ENCODE measurements at places on chromosomes 3 and 15.

DNA sequence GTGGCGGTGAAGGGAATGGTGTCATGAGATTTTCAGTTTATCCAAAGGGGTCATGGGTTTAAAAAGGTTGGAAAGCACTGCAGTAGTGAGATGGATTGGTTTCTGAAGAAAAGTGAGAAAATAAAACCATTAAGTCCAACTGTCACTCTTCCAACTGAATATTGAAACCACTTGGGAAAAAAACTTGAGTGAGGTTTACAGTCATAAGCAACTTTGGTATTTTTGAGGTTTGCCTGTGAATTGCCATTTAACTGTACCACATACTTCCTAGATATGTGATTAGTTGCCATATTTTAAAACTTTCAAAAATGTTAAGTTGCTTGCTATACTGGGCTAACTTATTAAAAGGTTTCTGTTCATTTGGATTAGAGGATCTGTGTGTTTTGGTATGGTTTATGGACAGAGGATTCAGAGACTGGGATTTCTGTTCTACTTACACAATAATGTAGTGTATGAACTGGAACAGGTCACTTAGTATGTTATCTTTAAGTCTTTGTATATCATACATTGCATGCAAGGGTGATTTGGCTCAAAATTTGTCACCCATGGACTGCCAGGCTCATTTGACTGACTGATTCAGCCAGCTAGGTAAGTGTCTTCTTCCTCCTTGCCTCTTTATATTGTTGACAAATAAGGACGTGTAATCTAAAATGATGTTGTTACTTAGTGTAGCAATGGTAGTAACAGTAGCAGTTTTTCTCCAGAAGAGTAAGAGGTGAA is 201.4 kb upstream of the EOMES start:
- DNase-seq: no peak

GRCh38 chr15:35911052-35911777 is 365.2 kb upstream of the DPH6 start:
- no peak for DNase-seq

GRCh38 chr3:31105438-31106077 is 211.1 kb upstream of the GADL1 start:
- DNase-seq: no peak

DNA sequence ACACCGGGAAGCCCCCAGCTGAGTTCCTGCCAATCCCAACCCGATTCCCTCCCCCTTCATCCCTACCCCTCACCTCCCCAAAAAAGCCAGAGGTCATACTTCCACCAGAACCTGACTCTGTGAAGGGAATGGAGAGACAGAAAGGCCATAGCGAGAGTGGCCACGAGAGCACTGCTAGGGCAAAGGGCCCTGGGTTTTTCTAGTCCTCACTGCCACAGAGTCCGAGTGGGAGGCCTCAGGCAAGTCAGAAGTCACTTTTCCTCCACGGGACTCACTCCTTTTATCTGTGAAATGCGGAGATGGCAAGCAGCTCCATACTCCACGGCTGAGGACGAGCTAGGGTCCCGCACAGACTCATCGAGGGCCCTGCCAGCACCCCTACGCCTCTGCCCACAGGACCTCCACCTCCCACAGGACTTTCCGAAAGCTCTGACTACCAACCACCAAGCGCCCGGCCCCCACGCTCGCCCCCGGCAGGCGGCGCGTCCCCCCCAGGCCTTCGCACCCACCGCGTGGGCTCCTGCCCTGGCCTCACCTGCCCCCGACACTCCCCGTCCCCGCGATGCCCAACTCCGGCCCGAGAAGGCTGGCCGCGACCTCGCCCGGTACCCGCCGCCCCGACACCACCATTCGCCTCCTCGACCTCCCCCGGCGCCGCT is 792 bp downstream of the ATP13A3 start:
- DNase-seq: peak; percentile 34

- no peak for DNase-seq
Observed at GRCh38 chr3:100988080-100988479, 5.1 kb downstream of the ABI3BP start.

- no peak for DNase-seq
Observed at GRCh38 chr3:132210476-132211346, 106.5 kb upstream of the ACP3 start.

DNA sequence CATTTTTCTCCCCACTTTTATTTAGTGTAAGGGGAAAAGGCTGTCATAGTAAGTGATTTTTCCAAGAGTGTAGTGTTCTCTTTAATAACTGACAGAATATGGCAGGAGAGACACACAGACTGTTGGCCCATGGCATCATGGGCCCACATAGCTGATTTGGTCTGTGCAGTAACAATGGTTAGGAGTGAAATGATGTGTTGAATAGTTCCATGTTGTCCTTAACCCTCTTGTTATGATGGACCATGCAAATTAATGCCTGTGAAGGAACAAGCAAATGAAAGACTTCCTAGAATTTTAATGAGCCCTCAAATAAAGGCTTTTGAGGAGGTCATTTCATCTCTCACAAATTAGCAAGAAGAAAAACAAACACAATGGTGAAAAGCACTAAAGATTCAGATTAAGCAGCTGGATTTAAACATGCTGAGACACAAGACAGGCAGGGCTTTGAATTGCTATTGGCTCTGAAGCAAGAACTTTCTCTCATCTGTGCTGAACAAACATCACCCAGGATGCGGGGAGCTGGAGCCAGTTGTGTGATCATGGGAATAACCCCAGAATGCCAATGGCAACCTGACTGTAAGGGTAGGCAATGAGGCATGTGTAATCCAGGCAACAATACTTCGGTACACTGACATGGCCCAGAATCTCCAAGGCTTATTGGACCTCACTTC is 136.7 kb upstream of the VEPH1 start:
- DNase-seq: no peak

GRCh38 chr15:94174399-94174802 is 57.0 kb upstream of the MCTP2 start:
- no peak for DNase-seq

GRCh38 chr3:105904678-105905284 is 36.0 kb upstream of the CBLB start:
- no peak for DNase-seq

GRCh38 chr15:100216182-100216581 is 125.6 kb downstream of the ADAMTS17 start:
- DNase-seq: no peak

- no peak for DNase-seq
Observed at GRCh38 chr3:9986230-9986725, 363 bp downstream of the EMC3 start.

GRCh38 chr3:55434789-55435188 is 52.3 kb downstream of the WNT5A start:
- DNase-seq: peak; percentile 3

GRCh38 chr3:185332026-185332735 is 30.8 kb upstream of the MAP3K13 start:
- DNase-seq: no peak

- DNase-seq: no peak
Observed at GRCh38 chr3:56321892-56322291, 146.4 kb downstream of the ERC2 start.

GRCh38 chr3:105843994-105844393 is 24.8 kb downstream of the CBLB start:
- no peak for DNase-seq

DNA sequence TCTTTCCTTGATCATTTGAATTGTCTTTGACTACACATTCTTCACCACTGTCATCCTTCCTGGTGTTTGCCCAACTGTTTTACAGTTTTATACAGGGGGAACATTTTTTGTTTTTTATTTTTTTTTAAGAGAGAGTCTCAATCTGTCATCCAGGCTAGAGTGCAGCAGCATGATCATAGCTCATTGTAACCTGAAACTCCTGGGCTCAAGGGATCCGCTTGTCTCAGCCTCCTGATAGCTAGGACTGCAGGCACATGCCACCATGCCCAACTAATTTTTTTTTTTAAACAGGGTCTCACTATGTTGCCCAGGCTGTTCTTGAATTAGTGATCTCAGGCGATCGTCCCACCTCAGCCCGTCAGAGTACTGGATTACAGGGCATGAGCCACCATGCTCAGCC is 222.6 kb downstream of the BBX start:
- no peak for DNase-seq

GRCh38 chr3:47849699-47850563 is 47.0 kb downstream of the DHX30 start:
- DNase-seq: no peak

DNA sequence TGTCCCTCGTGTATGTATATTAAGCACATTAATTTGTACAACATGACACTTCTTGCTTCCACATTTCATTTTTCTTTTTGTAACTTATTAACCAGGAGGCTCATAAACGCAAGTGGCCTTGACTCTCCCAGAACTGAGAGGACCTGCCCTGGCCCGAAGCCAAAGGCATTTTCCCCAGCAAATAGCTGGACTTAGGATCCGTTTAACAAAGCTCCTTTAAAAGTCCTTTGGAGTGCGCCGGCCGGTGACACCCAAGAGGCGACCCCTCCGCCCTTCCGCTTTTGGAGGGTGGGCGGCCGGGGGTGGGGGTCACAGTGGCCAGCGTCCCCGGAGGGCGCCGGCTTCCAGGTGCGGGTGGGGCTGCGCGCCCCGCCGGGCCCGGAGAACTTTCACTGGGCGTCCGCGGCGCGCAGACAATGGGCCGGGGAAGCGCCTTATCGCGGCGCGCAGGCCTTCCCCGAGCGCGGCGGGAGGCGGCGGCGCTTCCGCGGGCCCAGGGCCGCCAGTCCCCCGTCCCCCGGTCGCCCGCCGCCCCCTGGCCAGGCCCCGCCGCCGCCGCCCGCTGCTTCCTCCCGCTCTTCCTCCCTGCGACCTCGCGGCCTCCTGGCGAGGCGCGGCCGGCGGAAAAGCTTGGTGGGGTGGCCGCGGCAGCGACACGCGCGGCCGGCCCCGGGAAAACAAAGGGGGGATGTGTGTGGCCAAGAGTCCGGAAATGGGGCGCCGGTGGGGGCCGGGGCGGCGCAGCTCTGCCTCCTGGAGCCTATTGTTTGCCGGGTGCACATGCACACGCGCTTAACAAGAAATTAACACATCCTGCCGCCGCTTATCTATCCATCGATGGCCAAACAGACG is 613.4 kb downstream of the MCTP2 start:
- DNase-seq: no peak

- DNase-seq: no peak
Observed at GRCh38 chr3:43273416-43273815, 12.9 kb upstream of the SNRK start.

DNA sequence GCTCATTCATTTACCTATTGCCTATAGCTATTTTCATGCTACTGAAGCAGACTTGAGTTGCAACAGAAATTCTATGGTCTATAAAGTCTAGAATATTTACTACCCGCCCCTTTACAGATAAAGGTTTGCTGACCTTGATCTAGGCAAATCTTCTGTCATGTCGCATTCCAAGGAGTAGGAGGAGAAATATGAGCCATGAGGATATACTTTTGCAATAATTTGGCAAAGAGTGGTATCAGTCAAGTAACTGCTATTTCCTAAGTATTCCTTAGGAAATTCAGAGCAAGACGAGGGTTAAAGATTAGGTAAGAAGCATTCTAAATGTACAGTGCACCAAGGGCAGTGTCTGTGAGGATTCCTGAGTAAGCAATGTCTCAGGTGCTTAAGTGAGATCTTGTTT is 121.0 kb upstream of the NUDT16 start:
- no peak for DNase-seq

DNA sequence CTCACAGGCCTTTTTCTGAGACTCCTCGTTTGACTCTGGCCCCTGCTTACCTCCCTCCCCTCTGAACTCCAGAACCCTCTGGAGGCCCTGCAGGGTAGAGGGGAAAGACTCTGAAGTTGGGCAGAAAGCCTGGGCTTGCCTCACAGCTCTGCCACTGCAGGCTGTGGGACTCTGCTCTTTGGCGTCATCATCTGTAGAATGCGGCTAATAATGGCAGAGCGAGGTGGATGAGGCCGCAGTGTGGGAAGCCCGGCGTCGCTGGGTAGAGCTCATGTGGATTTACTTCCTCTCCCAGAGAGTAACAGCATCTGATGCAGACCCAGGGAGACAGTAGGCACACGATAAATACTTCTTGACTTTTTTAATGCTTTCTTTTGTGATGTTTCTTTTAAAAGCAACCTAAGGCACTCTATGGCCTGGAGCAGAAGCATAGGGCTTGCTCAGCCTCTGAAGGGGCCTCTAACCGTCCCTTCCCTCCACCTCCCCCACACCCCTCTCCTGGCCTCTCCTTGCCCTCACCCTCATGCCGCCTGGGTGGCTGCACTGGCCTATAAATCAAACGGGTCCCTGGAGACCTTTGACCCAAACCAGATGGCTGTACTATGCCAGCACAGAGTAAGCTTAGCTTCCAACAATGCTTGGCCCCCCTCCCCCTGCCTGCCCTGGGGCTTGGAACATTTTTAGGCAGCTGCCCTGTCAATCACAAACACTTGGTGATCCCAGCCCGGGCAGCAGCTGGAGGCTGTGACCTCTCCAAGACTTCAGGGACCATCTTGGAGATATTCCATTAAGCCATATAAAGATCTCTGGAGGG is 32.9 kb downstream of the SPSB4 start:
- DNase-seq: no peak

GRCh38 chr15:57563416-57563815 is 28.3 kb upstream of the MYZAP start:
- DNase-seq: no peak

DNA sequence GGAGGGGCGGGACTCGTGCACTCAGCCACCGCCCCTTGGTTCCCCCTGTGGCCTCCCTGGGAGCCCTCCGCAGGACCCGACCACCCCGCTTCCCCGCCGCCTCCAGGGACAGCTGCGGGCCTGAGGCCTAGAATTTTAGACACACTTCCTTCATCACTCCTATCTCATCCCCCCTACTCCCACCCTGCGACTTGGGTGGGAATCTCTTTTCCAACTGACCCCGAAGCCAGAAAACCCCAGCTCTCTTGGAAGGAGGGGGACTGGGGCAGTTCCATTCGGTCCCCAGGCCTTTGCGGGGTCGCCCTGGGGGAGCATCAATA is 289 bp upstream of the TFDP2 start:
- no peak for DNase-seq

DNA sequence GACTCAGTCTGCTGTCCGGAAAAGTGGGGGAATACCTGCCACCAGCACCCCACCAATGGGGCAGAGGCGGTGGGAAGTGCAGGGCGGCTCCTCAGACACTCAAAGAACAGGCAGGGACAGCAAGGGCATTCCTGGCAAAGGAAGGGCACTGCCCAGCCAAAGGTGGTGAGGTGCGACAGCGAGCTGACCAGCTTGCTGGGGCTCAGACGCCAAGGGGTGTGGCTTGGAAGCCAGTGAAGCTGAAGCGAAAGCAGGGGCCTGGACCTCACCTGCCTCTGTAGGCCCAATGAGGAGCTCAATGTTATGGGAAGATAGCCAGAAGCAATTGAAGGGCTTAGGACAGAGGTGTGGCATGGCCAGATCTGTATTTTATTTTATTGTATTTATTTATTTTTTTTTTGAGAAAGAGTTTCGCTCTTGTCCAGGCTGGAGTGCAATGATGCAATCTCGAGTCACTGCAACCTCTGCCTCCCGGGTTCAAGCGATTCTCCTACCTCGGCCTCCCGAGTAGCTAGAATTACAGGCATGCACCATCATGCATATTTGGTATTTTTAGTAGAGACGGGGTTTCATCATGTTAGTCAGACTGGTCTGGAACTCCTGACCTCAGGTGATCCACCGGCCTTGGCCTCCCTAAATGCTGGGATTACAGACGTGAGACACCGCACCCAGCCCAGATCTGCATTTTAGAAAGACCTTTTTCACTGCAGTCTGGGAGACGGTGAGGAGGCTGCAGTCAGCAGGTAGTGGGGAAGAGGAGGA is 4.4 kb upstream of the LMAN1L start:
- DNase-seq: no peak

Data from GM12892 (cell line).